ENCODE measurements at places on chromosomes 16 and 17. TPM values are rescaled to one million over a fixed set of nuclear protein-coding genes. Genes with fewer than 3 reads are reported as not detected.

ALOX15 gene
- polyA plus RNA-seq = not detected

CNTNAP4 gene
- not detected for polyA plus RNA-seq

MYH13 gene
- not detected for polyA plus RNA-seq

MYO1C gene
- polyA plus RNA-seq = 6.3 TPM

CARD14 gene
- polyA plus RNA-seq = not detected
